ENCODE measurements at places on chromosomes 12 and 14.

- no peak for DNase-seq
These were observed 4.0 kb downstream of the ATG101 start for GRCh38 chr12:52073531-52074381.

DNA sequence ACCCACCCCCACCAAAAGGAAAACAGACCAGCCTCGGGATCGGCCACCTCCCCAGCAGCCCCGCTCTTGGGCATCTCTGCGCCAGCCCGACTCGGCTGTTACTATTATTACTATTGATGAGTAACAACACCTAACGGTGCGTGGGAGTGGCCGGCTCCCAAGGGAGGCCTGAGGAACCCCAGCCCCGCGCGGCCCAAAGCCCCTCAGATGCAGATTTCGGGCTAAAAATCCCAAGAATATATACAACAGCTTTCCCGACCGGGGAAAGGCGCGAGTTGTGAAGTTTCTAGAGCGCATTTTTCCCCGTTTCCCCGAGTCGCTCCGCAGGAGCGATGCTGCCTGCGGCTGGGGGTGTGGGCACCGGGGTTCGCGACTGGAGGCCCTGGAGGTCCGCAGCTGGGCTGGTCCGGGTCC lies 565 bp downstream of the NT5DC3 start:
- DNase-seq: peak; percentile 43

- DNase-seq: no peak
These were observed 44.0 kb upstream of the SINHCAF start for GRCh38 chr12:31369712-31370521.

GRCh38 chr14:31479027-31479426 lies 8.8 kb downstream of the GPR33 start:
- DNase-seq: no peak

DNA sequence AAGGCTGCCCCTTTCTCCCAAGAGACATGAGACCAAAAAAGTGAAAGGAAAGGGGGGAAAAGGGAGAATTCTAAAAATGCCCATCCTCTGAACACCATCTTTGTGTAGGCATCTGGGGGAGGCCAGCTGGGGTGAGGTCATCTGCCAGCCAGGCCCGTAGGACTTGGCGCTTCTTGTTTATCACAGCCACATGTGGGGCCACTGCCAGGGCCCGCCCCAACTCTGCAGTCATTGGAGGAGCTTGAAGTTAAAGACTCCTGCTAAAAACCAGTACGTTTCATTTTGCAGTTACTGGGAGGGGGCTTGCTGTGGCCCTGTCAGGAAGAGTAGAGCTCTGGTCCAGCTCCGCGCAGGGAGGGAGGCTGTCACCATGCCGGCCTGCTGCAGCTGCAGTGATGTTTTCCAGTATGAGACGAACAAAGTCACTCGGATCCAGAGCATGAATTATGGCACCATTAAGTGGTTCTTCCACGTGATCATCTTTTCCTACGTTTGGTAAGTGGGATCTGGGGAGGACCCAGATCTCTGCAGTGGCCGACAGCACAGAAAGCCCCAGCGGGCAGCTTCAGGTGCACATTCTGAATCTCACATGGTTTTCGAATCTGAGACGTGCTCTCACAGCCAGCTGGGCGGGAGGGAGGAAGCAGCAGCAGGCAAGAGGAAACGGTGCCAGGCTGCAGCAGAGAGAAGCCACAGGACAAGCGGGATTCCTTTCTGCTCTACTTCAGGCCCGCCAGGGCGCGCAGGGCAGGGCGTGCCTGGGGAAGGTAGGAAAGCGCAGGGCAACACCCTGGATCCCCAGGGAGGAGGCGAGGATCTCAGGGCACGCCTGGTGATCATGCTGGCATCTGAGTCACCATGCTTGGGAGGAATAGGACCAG lies at the start of gene P2RX7:
Gene P2RX7 (plus strand): TSS at position 276 of the 881 bp plus-strand sequence. CDS start 95 bp downstream, at position 371.
- DNase-seq: peak; percentile 38

GRCh38 chr12:65086236-65086635 lies 34.9 kb downstream of the WIF1 start:
- DNase-seq: no peak

- DNase-seq: no peak
These were observed 292.3 kb upstream of the E2F7 start for GRCh38 chr12:77357655-77358054.

- DNase-seq: no peak
These were observed 753 bp downstream of the RPH3A start for GRCh38 chr12:112792301-112792700.

DNA sequence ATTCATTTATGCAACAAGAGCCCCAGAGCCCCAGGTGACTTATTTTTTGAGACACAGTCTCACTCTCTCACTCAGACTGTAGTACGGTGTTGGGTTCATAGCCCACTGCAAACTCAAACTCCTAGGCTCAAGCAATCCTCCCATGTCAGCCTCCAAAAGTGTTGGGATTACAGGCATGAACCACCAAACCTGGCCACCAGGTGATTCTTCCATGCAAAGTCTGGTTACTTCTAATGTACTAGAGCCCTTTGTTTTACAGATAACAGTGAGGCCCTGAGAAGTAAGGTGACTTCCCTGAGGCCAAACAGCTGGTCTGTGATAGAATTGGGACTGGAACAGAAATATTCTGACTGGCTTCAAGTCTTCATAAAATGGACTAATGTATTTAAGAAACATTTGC lies 10.0 kb upstream of the KCNK10 start:
- DNase-seq: no peak

DNA sequence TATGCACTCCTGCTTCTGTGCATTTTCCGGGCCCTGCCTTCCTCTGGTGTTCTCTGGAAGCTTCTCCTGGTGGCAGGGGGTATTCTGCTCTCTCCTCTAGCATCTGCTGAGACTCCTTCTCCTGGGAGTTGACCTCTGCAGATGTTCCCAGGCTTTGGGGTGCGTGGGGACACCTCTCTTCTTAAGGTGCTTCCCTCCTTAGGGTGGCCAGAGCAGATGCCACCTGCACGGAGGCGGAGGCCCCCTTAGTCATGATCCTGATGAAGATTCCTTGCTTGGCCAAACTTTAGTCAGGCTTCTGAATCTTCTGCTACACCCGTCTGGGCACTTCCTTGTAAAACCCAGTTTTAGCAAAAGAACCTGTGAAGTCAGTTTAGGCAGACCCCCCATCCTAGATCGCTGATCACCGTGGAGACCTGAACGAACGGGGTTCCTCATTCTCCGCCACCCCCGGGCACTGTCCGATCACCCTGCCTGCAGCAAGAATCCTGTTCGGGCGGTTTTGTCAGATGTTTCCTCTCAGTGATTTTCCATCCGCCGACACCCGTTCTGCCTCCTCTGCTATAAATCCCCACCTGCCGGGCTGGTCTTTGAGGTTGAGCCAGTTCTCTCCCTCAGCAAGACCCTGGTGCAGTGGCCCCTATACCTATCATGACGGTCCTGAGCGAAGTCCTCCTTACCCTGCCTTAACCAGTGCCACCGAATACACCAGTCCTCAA lies 111.9 kb downstream of the CALM1 start:
- no peak for DNase-seq

DNA sequence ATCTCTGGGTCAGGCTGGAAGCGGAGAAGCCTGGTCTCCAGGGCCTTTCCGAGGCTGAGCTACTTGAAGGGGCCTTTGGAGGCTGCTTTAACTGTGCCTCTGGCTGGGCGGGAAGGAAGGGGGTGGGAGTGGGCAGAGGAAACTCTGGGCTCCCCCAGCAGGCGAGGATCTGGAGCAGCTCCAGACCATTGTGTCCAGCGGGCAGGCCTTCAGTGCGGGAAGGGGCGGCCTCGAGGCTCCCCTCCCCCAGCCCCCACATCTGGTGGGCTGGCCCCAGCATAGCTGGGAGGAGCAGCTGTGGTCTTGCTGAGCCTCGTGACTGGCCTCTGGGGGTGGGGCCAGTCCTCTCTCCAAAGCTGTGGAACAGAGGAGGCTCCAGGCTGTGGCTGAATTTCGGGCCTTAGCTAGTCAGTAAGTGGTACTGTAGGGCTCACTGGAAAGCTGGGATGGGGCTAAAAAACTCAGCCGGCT lies 3.4 kb downstream of the TAMALIN start:
- DNase-seq: no peak

GRCh38 chr14:41899416-41899815 lies 292.7 kb downstream of the LRFN5 start:
- no peak for DNase-seq

GRCh38 chr12:49200919-49201594 lies 12.2 kb upstream of the TUBA1A start:
- no peak for DNase-seq

GRCh38 chr12:94868161-94868560 lies 135.3 kb downstream of the NDUFA12 start:
- no peak for DNase-seq

DNA sequence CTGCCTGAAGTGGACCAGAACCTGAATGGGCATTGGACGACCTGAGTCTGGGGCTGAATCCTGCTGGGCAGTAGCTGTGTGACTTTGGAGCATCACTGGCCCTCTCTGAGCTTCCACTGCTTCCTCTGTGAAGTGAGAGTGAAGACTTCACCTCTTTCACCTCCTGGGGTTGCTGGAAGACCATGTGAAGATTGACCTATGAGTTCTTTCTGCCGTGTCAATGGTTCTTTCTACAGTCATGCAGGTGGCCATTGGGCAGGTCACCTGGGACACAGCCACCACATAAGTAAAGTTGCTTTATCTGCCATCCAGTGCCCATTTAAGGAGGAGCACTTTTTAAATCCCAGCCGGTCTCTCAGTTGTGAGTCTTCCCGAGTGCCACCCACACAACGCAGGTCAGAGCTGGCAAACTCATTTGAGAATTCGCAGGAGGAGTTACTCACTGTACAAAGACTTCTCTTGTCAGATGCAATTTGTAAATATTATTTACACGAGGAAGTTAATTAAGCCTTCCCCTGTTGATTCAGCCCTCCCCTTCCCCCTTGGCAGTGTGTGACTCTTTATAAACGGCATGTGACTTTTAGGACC lies 74.8 kb upstream of the TCL1B start:
- no peak for DNase-seq

DNA sequence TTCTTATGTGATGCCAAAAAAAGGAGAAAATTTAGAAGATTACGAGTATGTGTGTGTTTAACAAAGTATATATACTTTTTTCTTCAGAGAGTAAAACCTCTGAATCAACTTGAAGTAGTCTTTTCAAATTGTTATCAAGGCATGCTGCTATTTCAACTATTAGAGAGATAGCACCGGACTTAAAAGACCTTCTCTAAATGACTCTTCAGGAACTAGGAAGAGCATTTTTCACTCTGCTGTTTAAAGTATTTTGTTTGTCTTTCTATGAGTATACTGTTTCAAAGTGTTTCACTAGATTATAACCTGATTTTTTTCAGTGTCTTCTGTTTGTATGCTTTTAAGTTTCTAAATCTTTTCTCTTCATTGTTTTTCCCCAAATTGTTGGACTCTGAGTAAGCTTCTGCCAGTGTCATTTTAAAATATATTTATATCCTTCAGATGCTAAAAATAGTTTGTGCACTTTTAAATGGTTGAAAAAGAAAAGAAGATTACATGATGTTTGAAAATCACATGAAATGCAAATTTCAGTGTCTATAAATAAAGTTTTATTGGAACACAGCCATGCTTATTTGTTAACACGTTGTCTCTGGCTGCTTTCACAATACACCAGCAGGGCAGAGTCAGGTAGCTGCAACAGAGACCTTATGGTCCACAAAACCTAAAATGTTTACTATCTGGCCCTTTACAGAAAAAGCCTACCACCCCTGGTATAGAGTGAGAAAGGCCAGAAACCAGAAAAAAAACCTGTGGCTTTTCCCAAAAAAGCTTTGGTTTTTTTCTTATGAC lies 21.3 kb downstream of the CRADD start:
- DNase-seq: no peak

DNA sequence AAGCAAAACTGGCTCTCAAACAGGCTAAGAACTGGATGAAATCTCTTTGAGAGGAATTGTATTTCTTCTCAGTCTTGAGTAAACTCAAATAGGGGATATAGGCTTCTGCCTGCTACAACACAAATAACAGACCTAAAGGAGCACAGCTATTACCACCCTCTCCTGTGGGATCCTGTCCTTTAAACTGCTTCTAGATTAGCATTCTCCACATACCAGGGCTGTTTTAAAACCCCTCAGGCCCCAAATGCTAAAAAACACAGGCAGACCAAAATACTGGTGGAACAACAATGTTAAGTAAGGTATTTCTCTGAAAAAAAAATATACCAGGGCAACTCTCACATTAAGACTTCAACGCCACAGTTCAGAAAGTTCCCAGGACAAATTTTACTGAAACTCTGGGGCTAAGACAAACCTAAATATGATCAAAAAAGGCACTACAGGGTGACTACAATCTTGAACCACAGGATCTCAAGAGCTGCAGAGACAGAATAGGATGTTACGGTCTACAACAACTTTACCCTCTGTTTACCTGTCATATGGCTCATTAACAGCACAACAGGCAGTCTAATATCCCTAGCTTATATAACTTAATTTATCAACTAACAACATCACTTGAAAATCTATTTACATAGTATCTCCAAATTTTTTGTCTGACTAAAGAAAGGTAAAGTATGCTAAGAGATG lies 7.2 kb downstream of the CPNE8 start:
- no peak for DNase-seq

DNA sequence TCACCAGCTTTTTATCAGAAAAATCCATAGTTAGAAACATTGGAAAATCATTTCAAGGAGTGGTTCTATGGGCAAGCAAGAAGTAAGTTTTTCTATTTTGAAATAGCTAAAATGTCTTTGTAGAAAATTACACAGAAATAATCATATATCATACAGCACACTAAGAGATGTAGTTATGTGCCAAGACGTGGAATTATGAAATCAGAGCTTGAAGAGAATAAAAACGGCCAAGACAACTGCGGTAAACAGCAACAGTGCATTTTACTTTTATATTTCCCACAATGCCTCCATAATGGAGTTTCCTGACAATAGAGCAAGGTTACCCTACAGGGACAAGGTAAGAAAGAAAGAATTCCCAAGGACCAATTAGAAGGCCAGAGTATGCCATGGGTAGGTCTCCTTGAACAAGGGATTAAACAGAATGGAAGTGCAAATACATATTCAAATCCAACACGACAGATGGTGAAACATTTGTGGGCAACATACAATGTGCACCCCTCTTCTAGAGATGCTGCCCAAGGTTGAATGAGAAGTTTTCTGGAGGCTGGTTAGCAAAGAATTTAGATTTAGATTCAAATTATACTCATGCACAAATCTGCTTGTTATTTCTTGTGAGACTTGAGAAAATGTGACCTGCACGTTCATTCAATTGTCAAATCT lies 76.1 kb upstream of the BTG1 start:
- DNase-seq: no peak

GRCh38 chr12:31431721-31432240 lies 105.8 kb upstream of the SINHCAF start:
- no peak for DNase-seq

- peak; percentile 77 for DNase-seq
These were observed 910.0 kb downstream of the TMEM121 start for GRCh38 chr14:106436310-106436905.

GRCh38 chr14:103391048-103391447 lies 5.8 kb downstream of the MARK3 start:
- DNase-seq: peak; percentile 36

DNA sequence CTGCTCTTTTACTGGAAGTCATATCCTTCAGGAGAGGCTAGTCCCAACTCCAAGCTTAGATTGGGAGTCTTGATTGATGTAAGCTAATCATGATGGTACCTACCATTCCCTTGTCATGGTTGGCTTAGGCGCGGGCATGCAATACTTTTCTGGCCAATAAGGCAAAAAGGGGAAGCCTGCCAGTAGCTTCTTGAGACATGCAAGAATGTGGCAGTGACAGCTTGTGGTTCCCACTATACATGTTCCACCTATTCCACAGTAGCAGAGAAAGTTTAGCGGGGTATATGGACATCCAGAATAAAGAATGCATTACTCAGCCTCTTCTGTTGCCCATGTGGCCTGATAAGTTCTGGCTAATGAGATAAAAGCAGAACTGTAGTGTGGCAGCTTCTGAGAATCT lies 55.0 kb downstream of the AP5M1 start:
- DNase-seq: no peak

Data from stimulated activated CD4-positive, alpha-beta T cell treated with anti-CD3 and anti-CD28 coated beads, Interleukin-4, amount 100 ng/mL, for 1 hour (primary cell).